ENCODE measurements at places on chromosomes 13 and 19.

GRCh38 chr19:41324921-41325639 lies 15.1 kb downstream of the CCDC97 start:
- no peak for DNase-seq

DNA sequence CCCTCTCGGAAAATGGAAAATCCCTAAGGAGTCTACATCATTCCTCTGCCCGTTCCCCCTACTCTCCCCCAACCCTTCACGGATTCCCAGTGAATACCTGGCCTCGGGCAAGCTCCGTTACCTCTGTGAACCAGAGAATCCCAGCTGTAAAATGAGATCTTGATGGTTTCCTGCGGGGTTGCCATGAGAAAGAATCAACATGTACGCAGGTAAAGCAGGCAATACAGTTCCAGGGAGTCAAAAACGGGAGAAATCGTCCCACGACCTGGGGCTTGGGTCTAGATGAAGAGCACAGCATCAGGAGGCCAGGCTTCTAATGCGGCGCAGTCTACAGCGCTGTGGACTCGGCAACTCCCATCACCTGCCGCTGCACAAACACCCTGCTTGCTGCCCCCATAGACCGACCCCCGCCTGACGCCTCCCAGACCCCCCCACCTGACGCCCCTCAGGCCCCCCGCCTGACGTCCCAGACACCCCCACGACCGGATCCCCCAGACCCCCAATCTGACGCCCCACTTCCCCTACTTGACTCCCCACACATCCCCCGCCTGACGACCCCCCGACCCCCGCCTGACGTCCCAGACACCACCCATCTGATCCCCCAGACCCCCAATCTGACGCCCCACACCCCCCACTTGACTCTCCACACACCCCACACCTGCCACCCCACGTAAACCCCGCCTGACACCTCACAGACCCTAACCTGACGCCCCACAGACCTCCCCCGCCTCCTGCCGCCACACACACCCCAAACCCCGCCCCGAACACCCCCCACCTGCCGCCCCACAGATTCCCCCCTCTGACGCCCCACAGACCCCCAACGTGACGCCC lies 680 bp downstream of the LIG4 start:
- DNase-seq, result peak; percentile 37

- peak; percentile 51 for DNase-seq
These were observed 16.1 kb upstream of the USP29 start for GRCh38 chr19:57103573-57104277.

- DNase-seq, result peak; percentile 83
These were observed 1.9 kb upstream of the LMTK3 start for GRCh38 chr19:48513289-48514122.

DNA sequence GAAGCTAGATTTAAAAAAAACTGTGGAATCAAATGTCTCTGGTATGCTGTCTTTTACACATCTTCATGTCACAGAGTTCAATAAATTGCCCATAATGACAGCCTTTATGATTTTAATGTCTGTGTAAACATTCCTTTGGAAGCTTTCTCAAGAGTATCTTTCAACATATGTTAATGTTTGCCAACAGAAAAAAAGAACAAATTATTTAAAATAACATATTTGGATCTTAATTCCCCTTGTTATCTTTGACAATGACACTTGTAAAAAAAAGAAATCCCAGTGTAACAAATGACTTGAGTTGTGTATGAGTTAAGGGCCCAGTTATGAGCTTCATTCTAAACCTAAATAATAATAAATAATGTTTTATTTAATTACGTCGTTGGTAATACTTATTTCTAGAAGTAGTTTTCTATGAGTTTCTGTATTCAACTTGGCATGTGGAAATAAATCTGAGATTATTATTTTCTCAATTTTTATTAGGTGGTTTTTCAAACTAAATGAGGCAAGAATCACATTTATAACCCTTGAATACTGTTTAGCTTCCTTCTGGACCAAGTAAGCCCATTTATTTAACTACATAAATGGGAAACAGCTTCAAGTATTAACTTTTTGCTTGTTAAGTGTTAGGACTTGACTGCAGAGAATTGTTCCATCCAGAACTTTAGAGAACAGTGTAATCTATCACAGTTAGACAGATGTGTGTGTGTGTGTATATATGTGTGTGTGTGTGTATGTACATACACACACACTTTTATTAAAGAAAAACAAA lies 182.1 kb downstream of the POSTN start:
- no peak for DNase-seq

DNA sequence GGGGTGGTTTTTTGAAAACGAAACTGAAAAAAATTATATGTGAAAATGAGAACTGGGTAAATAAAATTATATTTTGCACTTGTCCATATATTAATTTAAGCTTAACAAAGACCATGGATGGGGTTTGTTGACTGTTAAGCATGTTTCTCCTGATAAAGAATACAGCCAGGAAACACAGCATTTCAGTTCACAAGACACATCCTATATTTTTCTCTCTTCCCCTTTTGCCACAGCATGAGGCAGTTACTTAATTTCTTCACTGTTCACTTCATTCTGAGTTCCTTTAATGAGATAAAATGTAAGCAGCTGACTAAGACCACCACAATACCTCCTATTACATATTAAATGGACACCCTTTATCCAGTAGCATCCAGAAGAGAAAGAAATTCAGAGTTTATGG lies 64.0 kb downstream of the RXFP2 start:
- no peak for DNase-seq

DNA sequence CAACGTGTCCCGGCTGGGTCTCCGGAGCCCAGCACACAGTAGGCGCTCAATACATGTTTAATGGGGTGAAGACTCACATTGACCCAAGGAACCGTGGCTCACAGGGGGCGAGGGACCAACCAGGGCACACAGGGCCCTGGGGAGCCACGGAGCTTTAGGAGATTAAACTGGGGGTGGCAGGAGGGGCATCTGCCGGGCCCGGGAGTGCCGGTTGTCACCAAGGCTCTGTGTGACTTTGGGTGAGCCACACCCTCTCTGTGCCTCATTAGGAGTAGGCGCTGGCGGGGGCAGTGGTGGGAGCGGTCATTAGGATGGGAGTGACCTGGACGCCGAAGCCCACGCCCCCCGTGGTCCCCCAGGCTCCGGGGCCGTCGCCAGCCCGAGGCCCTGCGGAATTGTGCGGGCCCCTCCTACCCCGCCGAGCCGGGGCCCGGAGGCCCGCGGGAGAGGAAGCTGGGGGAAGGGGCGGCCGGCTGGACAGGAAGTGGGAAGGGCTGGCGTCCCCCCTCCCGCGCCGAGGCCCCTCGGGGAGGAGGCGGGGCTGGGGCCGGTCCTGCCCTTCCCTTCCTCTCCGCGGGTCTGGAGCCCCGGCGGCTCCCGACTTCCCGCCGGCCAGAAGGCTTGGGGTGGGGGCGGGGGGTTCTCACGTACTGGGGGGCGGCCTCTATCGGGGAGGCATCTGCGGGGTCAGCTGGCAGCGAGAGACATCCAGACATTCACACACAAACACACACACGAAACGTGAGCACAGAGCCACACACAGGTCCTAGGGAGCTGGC lies 1.8 kb upstream of the SSBP4 start:
- peak; percentile 53 for DNase-seq

GRCh38 chr13:113854238-113855011 lies 9.5 kb downstream of the GAS6 start:
- no peak for DNase-seq

DNA sequence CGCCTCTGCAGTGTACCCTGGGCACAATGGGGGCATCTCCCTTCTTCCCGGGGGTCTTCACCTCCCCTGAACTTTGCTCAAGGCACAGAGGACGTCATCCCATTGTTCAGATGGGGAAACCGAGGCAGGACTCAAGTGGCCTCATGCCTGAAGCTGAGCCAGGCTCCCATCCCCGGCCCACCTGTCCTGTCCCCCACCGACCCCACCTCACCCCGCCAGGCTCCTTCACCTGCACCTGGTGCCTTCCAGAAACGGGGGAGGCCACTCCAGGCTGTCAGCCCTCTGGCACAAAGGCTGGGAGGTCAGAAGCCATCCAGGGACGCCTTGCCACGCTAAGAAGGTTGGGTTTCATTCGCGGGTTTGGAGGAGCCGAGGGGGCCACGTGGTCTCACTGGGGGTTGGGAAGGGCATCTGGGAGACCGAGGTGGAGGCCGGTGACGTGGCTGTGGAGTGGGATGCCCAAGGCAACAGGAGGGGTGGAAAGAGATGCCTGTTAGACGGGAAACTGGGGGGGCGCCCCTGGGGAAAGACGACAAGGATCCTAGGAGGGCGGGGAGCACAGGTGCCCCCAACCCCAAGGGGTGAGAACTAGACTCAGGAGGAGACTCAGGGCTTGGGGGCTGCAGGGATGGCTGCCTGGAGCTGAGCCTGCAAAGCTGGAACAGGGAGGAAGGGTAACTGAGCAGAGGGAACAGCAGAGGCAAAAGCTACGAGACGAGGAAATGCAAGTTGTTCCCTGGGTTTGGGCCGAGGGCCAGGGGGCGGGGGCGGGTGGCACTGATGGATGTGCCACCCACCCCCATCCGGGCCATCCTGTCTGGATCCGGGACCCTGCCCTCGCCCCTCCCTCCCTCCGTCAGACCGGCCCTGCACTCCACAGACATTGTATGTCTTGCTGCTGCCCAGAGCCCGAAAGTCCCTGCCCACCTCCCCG lies 6.0 kb upstream of the TCF3 start:
- DNase-seq, result no peak

DNA sequence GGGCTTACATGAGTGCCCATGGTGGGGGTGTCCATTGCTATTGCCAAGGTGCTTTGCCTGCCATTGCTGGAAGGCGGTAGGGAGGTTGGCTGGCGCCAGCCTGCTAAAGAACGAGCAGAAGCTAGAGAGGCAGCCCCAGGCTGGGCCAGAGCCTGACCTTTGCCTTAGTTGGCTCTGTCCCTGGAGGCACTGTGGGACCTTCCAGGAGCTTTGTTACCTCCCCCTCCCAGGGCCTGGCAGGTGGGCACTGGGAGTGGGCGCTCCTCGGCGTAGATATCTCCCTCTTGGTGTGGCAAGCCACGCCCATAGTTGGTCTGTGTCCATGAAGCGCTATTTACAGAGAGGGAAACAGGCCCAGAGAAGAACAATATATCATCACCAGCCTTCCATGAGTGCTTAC lies 2.3 kb upstream of the SLC25A42 start:
- DNase-seq, result no peak

DNA sequence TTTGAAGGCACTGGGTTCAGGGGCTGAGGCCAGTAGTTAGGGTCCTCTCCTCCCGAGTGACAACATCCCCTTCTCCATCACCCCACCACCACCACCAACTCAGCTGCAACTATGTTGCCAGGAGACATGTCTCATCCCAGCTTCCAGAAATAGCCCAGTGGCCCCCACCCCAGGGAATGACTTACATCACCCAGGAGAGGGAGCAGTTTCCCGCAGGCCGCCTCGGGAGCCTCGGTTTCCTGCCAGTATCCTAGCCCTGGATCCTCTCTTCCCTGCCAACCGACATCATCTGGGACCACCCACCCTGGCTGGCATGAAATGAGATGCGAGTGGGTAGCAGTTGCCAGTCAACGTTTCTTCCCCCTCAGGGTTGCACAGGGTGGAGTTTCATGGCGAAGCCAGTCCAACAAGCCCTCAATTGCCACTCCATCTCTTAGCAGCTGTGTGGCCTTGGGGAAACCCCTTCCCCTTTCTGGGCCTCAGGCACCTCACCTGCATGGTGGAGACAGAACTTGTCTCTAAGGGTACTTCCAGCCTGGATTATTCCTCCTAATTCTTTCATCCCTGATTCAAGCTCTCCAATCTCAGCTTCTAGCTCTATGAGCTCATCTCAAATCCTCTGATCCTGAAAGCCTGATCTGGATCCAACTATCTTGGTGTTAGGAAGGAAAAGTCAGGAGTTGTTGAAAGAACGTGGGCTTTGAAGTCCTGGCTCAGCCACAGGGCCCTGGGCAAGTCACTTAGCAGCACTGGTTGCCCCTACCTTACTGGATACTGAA lies 3.9 kb upstream of the GSK3A start:
- no peak for DNase-seq

GRCh38 chr13:94588541-94588940 lies 7.4 kb downstream of the TGDS start:
- no peak for DNase-seq

GRCh38 chr13:31980830-31981229 lies 50.7 kb upstream of the FRY start:
- no peak for DNase-seq

DNA sequence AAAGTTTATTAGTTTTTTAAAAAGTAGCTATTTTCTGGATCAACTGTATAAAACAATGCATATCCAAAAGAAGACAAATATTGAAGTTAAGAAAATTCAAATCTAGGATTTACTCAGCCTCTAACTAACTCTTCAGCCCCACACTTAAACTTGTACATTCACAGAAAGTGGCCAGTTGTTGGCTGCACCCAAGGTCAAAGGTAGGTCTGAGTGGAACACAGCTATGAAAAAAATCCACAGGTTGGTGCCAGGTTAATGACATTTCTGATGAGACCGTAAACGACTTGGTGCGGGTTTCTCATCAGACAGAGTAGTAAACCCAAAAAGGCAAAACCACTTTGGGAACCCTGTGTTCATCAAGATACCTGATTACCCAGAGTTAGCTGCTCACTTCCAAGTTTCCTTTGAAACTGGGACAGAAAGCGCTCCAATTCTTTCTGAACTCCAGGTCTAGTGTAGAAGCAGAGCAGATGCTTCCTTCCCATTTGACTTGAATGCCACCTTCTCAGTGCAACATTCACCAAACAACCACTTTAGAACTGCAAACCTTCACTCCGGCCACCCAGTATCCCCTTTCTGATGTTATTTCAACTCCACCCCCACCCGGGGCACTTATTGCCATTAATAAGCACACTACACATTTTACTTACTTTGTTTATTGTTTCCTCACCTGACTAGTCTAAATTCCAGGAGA lies 208.3 kb upstream of the STARD13 start:
- DNase-seq, result no peak

GRCh38 chr19:28889941-28890670 lies 322.8 kb downstream of the UQCRFS1 start:
- no peak for DNase-seq

DNA sequence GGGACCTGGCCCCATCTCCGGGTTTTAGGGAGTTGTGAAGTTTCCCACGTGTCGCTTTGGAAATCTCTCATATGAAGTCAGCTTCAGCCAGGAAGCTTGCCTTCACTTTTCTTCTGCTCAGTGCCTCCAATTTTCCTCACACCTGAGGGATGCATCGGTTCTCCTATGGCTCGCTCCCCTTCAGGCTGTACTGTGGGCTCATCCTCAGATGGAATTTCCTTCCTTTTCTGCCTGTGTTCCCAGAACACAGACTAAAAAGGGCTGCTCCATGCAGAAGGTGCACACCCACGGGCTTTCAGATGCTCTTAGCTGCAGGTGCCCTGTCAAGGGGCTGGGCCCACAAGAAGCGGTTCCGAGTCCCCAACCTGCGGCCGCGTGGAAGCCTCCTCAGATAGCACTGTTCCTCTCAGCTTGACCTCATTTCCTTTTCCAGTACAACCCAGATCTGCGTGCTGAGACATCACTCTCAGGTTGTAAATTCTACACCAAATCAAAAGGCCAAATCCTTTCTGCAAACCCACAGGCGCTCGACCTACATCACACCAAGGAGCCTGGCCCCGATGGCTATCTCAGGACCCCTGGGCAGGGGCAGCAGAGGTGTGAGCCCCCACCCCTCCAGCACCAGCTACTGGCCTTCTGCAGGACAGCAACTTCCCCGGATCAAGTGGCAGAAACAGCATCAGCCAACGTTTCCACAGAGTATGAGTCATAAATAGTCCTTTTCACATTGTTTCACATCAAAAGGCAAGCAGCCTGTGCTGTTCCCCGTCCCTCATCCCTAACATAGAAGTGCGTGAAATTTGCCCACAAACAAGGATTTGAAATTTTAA lies 275.9 kb downstream of the ZNF536 start:
- no peak for DNase-seq

All from NCI-H1436 (cell line).